ENCODE measurements at places on chromosomes 6 and 20.

DNA sequence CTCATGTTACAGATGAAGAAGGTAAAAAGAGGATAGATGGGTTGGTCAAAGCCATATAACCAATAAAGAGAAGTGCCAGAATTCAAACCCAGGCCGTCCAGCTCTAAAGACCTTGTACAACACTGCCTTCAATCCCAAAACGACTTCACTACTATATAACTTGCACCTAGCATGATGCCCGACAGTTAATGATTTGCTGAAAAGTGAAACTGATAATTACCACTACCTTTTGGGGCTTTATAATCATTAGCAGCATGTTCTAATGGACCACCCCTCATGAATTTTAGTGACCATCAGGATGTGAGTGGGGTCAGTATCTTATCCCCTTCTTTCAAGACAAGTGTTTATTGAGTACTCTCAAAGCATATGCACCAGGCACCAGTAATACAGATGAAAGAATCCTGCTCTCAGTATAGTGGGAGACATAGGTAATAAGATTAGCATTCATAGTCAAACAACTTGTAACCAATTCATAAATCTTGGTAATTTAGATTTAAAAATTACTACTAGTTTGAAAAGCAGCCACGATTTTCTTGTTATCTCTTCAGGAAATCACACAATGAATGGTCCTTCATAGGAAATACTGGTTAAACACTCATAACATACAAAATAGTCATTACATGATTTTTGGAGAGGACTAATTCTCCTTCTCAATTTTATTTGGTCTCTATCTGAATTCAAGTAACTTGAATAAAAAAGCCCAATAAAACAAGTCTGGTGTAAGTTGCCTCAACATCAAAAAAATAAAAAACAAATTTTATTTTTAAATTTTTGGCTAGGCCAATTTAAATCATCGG is 98.0 kb downstream of the EPB41L2 start:
- no peaks in the 10 kb centered on the region for H3K4me1 ChIP-seq
- no peak for DNase-seq
- H3K27me3 ChIP-seq = no peaks in the 10 kb centered on the region
- H3K36me3 ChIP-seq = no peaks in the 10 kb centered on the region
- H3K4me3 ChIP-seq = no peak overlapping the region

GRCh38 chr20:44034451-44034850 is 119.8 kb downstream of the TOX2 start:
- H3K4me1 ChIP-seq = peaks cover 4% of the 10 kb centered on the region
- no peak for DNase-seq
- no peaks in the 10 kb centered on the region for H3K36me3 ChIP-seq
- no peaks in the 10 kb centered on the region for H3K27me3 ChIP-seq

- H3K27me3 ChIP-seq = no peaks in the 10 kb centered on the region
- no peaks in the 10 kb centered on the region for H3K4me1 ChIP-seq
- H3K27ac ChIP-seq = no peak overlapping the region
- DNase-seq = no peak
- no peaks in the 10 kb centered on the region for H3K36me3 ChIP-seq
Measured at GRCh38 chr6:85473748-85474147, 23.9 kb downstream of the NT5E start.

- no peaks in the 10 kb centered on the region for H3K36me3 ChIP-seq
- no peaks in the 10 kb centered on the region for H3K4me1 ChIP-seq
- H3K27me3 ChIP-seq = no peaks in the 10 kb centered on the region
- no peak for DNase-seq
- no peak overlapping the region for H3K4me3 ChIP-seq
- no peak overlapping the region for H3K27ac ChIP-seq
Measured at GRCh38 chr6:148818939-148819575, 72.2 kb downstream of the UST start.

GRCh38 chr6:24454452-24454851 is 34.9 kb downstream of the GPLD1 start:
- H3K36me3 ChIP-seq = no peaks in the 10 kb centered on the region
- H3K4me1 ChIP-seq = no peaks in the 10 kb centered on the region
- no peak for DNase-seq
- no peaks in the 10 kb centered on the region for H3K27me3 ChIP-seq
- H3K27ac ChIP-seq = no peak overlapping the region
- H3K4me3 ChIP-seq = no peak overlapping the region

DNA sequence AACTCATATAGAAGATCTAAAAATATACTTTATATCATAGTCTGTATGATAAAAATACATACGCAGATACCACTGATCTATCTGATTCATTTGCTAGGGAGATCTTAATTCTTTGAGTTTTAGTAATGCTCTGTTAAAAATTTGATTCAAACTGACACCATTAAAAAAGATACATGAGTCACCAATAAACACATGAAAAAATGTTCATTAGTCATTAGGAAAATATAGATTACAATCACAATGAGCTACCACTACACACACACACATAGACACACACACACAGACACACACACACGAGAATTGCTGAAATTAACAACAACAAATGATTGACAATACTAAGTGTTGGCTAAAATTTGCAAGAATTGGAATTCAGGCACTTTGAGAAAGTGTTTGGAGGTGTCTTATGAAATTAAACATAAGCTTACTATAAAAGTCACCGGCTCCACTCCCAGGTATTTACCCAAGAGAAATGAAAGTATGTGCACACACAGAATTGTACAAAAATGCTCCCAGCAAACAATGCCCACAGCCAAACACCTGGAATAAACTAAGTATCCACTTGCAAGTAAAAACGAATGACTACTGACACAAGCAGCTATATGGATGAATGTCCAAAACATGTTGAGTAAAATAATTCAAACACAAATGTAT is 117.7 kb upstream of the GGTLC1 start:
- H3K36me3 ChIP-seq = no peaks in the 10 kb centered on the region
- no peaks in the 10 kb centered on the region for H3K27me3 ChIP-seq
- H3K27ac ChIP-seq = no peak overlapping the region
- no peak for DNase-seq
- no peaks in the 10 kb centered on the region for H3K4me1 ChIP-seq
- H3K4me3 ChIP-seq = no peak overlapping the region

- no peak for DNase-seq
- H3K27ac ChIP-seq = no peak overlapping the region
- no peaks in the 10 kb centered on the region for H3K27me3 ChIP-seq
- H3K4me1 ChIP-seq = no peaks in the 10 kb centered on the region
- H3K36me3 ChIP-seq = no peaks in the 10 kb centered on the region
Measured at GRCh38 chr6:16122197-16122596, 6.7 kb upstream of the MYLIP start.

- no peaks in the 10 kb centered on the region for H3K27me3 ChIP-seq
- H3K4me3 ChIP-seq = no peak overlapping the region
- no peak for DNase-seq
- H3K27ac ChIP-seq = no peak overlapping the region
- H3K36me3 ChIP-seq = no peaks in the 10 kb centered on the region
Measured at GRCh38 chr6:26478100-26478984, 20.6 kb downstream of the BTN2A1 start.

GRCh38 chr6:227812-228338 is 64.4 kb upstream of the DUSP22 start:
- no peak for DNase-seq
- no peak overlapping the region for H3K4me3 ChIP-seq
- no peaks in the 10 kb centered on the region for H3K36me3 ChIP-seq
- peaks cover 10% of the 10 kb centered on the region for H3K4me1 ChIP-seq
- H3K27ac ChIP-seq = no peak overlapping the region
- H3K27me3 ChIP-seq = no peaks in the 10 kb centered on the region

DNA sequence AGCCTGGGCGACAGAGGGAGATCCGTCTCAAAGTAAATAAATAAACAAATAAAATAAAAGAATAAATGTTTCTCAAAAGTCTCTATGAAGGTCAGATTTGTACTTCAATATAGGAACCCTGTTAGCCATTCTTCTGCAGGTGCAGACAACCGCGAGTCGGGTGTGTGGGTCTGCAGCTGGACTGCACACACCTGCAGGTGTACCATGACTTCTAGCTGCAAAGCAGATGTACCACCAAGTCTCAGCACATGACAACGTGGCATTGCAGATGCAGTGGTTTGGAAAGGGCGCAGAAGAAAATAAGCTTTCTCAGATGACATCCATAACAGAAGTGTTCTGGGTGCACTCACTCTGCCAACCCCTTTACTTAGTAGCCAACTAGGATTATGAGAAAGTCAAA is 239.7 kb downstream of the ATXN1 start:
- H3K27me3 ChIP-seq = no peaks in the 10 kb centered on the region
- no peak overlapping the region for H3K4me3 ChIP-seq
- no peak for DNase-seq
- no peaks in the 10 kb centered on the region for H3K4me1 ChIP-seq

GRCh38 chr20:434661-435419 is 26.7 kb downstream of the RBCK1 start:
- no peak overlapping the region for H3K27ac ChIP-seq
- DNase-seq = no peak
- no peaks in the 10 kb centered on the region for H3K27me3 ChIP-seq
- H3K36me3 ChIP-seq = peaks cover 17% of the 10 kb centered on the region

DNA sequence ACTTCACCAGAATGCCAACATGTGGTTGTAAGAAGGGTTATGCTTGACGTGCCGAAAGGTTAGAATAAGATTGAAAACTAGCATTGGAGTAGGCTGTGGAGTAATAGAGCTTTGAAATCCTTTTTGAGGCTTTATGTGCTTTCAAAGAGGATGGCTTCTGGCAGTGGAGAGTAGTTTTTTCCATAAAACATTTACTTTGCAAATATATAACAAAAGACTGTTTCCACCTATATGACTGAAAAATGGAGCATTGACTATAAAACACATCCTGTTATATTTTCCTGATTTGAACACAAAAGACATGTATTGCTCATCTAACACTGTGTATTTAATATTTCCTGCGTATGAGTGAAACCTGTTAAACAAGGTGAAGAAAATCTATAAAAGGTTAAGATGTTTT is 38.8 kb downstream of the ZFAND3 start:
- peaks cover 4% of the 10 kb centered on the region for H3K4me1 ChIP-seq
- no peak overlapping the region for H3K27ac ChIP-seq

DNA sequence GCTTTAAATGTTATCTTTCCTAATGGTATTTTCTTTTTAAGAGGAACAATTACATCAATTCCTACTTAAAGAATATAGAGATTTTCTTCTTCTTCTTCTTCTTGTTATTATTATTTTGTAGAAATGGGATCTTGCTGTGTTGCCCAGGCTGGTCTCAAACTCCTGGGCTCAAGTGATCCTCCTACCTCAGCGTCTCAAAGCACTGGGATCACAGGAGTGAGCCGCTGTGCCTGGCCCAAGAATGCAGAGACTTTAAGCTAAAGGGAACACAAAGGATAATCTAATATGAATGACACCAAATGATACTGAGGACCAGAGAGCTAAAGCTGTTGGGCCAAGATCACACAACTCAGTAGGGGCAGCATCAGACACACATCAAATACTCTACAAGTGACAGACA is 87.4 kb upstream of the FOXQ1 start:
- no peaks in the 10 kb centered on the region for H3K27me3 ChIP-seq
- H3K4me1 ChIP-seq = no peaks in the 10 kb centered on the region
- no peak overlapping the region for H3K27ac ChIP-seq
- no peak for DNase-seq
- H3K4me3 ChIP-seq = no peak overlapping the region
- no peaks in the 10 kb centered on the region for H3K36me3 ChIP-seq

- no peak overlapping the region for H3K27ac ChIP-seq
- H3K4me1 ChIP-seq = no peaks in the 10 kb centered on the region
- H3K4me3 ChIP-seq = no peak overlapping the region
- DNase-seq = no peak
Measured at GRCh38 chr6:155276638-155277037, 12.8 kb downstream of the CLDN20 start.

- no peak for DNase-seq
- no peak overlapping the region for H3K27ac ChIP-seq
- H3K27me3 ChIP-seq = no peaks in the 10 kb centered on the region
- no peak overlapping the region for H3K4me3 ChIP-seq
- H3K4me1 ChIP-seq = no peaks in the 10 kb centered on the region
- no peaks in the 10 kb centered on the region for H3K36me3 ChIP-seq
Measured at GRCh38 chr6:119161438-119161837, 83.0 kb upstream of the FAM184A start.

DNA sequence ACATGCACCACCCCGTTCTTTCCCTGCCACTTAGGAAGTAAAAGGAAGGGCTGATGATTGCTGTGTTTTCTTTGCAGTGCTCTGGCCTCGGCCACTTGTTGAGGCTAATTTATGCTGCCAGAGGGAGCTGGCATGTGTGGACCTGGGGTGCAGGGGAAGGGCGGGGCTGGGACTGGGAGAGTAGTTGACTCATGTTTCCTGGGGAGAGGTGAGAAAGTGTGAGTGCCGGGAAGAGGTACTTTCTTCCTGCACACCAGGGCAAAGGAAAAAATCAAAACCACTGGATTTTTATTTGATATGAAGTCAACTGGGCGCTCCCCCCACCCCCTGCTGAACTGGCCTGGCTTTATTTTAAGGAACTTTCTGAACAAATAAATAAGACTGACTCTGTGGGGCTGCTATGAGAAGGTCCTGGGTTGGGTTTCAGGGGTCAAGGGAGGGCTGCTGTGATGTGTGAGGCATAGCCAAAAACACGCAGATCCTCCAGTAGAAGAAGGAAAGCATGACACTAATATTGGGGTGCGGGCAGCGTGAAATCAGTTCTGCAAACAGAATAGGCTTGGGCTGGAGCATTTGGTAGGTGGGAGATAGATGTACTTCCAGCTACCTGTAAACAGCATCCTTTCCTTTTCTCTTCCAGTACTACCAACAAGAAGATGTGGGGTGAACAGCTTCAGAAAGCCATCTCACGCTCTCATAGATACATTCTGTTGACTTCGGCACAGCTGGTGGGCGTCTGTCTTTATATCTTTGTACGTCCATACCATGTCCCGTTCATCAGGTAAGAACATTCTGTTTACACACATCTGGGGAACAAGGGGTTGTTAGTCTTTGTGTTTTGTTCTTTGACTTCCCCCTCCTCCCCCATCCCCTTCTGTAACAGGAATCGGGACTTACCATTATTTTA is 87.5 kb downstream of the SYNJ2 start:
- no peaks in the 10 kb centered on the region for H3K4me1 ChIP-seq
- H3K36me3 ChIP-seq = peaks cover 55% of the 10 kb centered on the region
- no peak overlapping the region for H3K27ac ChIP-seq

DNA sequence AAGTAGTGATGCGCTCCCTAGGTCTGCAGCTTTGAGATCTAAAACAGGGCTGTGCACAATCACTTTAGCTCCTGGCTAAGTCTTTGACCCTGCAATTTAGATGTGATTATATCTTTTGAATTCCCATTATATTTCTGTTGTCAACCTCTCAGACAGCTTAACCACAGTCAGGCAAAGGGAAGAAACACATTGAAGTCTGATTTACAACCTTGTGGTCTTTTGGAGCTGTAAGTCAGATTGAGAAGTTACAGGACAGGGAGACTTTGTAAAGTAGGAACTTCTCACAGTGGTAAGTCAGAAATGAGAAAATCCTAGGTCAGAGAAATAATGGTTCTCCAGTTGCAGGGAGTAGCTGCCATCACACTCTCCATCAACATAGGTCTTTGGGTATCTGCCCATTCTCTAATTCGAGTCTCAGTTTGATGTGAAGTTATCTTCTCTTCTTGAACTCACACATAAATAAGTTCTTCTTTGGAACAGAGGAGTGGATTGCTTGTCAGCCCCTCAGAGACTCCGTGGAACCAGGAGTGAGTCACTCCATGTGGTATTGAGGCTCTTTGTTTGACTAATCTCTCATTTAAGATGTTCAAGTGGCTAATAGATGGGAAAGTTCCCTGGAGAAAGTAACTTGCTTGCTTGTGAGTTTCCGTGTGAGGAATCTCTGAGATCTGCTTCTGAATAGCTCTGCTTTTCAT is 35.0 kb upstream of the SGK1 start:
- no peaks in the 10 kb centered on the region for H3K4me1 ChIP-seq
- no peaks in the 10 kb centered on the region for H3K36me3 ChIP-seq
- no peak overlapping the region for H3K27ac ChIP-seq
- H3K27me3 ChIP-seq = no peaks in the 10 kb centered on the region
- DNase-seq = no peak

Data from effector memory CD4-positive, alpha-beta T cell (primary cell).